ENCODE measurements at places on chromosomes 13 and 19.

DNA sequence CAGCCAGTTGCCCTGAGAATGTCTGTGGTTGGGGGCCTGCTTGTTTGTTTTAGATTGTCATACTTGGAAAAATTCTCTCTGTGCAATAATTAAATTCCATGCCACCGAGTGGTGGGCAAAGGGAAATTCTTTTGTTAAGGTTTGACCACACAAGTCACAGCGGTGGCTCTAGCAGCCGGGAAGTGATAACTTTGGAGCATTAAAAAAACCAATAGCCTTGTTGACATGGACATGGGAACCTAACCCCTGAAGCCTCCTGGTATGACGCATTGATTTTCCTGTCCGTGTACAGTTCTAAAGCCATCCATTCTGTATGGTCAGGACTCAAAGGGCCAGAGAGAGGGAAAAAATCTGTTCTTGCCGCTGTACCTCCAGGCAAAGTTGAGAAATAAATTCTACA is 384.9 kb upstream of the ZNF507 start:
- DNase-seq = no peak

DNA sequence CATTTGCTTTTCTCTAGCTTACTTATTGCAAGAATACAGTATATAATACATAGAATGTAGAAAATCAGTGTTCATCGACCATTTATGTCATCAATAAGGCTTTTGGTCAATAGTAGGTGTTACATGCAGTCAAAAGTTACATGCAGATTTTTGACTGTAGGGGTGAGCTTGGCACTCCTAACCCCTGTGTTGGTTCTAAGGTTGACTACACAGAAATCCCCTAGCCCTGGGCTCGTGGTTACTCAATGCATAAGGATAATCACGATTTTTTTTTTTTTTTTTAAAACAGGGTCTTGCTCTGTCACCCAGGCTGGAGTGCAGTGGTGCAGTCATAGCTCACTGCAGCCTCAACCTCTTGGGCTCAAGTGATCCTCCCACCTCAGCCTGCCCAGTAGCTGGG is 4.0 kb upstream of the NWD1 start:
- no peak for DNase-seq

GRCh38 chr19:46713781-46714443 is 3.0 kb downstream of the PRKD2 start:
- DNase-seq = peak; percentile 62

- no peak for DNase-seq
Observed at GRCh38 chr19:16536130-16536529, 6.1 kb downstream of the CHERP start.

GRCh38 chr13:36067746-36068381 is 63.3 kb downstream of the DCLK1 start:
- no peak for DNase-seq

DNA sequence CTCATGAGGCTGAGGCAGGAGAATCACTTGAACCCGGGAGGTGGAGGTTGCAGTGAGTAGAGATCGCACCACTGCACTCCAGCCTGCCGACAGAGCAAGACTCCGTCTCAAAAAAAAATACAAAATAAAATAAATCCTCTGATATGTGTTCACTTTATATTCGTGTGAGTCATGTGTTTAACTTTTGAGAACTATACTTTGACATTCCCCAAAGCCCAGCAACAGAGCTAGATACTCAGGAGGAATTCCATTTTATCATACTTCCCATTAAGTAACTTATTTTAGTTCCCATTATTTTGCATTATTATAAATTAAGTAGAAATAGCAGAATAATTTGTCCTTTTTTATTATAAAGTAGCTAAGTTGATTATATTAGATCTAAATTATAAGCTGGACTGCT is 3.3 kb upstream of the CHAMP1 start:
- no peak for DNase-seq

DNA sequence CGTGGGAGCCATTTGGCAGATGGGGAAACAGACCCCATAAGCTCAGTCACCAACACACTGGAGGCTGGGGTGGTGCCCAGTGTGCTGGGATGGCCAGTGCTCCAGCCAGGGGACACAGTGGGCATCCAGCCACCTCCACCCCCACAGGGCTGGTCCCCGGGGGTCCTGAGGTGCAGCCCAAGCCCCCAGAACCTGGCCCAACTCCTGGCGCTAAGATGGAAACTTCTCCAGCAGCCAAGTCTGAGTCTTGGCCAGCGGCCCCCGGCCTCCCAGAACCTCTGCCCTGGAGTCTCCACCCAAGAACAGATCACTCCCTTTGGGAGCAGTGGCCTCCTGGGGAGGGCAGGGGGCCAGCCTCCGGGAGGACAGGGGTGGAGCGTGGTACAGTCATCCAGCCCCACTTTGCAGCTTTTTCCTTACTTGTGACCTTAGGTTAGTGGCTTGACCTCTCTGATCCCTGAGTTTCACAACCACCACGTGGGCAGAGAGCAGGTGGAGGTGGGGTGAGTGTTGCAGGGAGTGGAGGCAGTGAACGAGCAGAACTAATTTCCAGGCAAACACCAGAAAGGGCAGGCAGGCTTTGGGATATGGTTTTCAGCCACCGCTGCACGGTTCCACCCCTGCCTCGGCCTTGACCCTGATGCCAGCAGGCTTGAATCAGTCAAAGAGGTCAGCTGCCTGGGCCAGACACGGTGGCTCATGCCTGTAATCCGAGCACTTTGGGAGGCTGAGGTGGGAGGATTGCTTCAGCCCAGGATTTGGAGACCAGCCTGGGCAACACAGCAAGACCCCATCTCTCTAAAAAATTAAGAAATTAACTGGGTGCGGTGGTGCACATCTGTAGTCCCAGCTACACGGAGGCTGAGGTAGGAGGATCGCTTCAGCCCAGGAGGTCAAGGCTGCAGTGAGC is 4.3 kb upstream of the NRTN start:
- DNase-seq = no peak

DNA sequence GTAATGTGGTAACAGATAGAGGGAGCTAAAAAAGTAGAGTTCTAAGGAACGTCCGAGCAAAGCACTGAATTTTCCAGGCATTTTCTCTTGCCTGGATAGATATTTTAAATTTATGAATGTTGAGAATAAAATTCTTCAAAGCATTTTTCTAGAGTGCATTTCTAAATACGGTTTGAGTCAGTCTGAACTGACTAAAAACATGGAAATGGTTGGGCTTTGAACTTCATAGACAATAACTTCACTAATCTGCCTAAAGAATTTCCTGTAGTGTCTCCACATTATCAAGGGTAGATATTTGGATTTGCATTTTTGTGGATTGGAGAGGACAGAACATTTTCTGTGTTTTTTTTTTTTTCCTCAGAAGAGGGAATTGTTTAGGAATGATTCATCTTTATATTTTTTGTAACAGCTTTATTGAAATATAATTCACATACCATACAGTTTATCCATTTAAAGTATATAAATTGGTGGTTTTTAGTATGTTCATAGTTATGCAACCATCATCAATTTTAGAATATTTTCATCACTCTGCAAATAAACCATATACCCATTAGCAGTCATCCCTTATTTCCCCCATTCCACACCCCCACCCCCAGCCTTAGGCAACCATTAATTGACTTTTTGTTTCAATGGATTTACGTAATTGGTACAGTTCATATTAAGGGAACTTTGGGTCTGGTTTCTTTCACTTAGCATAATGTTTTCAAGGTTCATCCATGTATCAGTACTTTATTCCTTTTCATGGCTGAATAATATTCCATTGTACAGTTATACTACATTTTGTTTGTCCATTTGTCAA is 20.7 kb downstream of the GARRE1 start:
- DNase-seq = no peak

DNA sequence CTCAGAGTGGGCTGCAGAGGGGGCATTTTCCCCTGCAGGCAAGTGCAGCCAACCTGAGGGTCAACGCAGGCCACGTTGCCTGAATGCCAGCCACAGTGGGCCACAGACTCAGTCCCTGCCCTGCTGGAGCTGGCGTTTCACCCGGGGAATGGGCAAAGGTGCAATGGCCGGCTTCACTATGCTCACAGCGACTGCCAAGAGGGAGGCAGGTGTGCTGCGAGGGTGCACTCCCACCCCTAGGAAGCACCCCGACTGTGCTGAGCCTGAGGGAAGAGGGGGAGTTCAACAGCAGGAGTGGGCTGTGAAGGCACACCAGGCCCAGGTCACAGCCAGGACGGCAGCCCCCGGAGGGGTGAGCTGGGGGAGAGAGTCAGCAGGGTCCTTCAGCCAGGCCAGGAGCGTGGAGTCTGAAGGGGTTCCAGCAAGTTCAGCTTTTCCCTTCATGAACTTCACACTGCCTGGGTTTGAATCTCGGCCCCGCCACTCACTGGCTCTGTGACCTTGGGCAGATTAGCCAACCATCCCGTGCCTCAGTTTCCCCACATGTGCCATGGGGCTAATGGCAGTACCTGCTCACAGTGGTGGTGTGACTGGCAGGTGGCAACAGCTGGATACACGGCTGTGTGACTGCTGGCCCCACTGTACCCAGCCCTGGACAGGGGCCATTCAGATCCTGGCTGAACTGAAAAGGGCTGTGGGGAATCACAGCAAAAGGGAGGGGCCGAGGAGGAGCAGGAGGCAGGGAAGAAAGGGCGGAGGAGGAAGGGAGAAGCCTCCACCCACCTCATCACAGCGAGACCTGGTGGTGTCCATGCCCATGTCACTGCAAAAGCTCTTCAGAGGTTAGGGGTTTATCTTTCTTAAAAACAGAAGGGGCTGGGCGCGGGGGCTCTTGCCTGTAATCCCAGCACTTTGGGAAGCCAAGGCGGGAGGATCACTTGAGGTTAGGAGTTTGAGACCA is 7.6 kb downstream of the TRAPPC6A start:
- DNase-seq = no peak

DNA sequence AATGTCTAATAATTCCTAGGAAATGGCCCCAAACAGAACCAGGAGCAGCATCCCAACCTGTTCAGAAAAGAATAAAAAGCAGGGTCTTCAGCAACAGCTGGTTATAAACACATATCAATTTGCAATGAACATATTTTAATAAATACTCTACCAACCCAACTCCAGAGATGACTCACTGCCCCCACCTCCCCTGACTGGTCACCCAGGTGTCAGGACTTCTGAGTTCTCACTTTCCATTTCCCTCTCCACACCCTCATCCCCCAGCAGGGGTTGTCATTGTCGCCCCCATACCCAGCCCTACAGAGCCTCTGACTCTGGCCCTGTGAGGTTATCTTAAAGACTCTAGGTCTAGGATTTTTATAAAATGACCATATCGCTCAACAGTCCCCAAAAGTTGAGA is 6.9 kb downstream of the SERPINE3 start:
- DNase-seq = no peak

- DNase-seq = no peak
Observed at GRCh38 chr13:84118839-84119409, 236.7 kb upstream of the SLITRK1 start.

GRCh38 chr19:7924651-7925170 is 1.2 kb downstream of the CTXN1 start:
- DNase-seq = no peak

- no peak for DNase-seq
Observed at GRCh38 chr13:47457626-47458025, 543.4 kb downstream of the SUCLA2 start.

- no peak for DNase-seq
Observed at GRCh38 chr13:78576261-78576660, 27.1 kb downstream of the POU4F1 start.

DNA sequence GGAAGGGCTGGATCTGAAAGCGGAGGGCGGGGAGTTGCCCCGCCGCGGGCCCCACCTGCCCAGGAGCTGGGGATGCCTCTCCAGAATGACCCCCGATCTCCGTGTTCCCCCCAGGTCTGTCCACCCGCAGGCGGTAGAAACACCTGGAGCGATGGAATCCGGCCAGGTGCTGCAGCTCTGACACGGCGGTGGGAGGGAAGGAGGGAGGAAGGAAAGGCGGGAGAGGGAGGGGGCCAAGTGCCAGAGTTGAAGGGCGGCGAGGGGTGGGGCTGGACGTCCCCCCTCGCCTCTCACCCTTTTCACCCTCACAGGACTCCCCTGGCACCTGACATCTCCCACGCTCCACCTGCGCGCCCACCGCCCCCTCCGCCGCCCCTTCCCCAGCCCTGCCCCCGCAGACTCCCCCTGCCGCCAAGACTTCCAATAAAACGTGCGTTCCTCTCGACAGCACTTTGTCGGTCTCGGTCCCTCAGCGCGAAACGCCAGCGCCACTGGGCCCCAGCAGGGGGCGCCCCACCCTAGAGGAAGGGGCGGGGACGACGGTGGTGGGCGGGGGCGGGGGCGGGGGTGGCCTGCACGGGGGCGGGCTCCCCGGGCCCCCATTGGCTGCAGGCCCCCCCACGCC is 337 bp upstream of the FXYD7 start:
- peak; percentile 44 for DNase-seq

DNA sequence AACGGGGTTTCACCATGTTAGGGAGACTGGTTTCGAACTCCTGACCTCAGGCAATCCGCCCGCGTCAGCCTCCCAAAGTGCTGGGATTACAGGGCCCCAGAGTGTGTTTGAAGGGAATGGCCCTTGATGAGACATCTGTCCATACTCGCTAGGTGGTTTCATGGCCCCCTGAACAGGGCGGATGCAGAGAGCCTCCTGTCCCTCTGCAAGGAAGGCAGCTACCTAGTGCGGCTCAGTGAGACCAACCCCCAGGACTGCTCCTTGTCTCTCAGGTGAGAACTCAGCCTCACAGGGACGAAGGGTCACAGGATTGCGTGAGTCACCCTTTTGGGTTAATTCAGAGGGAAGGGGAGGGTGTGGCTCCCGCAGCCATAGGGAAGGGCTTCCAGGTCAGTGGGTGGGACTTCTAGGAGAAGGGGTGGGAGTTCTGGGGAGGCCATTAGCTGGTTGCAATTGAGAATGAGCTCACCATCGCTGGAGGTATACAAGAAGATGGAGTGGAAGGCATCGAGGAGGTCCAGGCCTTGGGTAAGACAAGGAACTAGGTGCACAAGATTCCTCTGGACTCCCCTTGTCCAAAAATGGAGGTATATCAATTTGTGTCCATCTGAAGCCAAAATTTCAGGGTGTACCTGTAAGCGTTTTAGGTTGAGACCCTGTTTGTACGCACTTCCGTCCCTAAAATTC is 9.2 kb downstream of the SHD start:
- DNase-seq = no peak

DNA sequence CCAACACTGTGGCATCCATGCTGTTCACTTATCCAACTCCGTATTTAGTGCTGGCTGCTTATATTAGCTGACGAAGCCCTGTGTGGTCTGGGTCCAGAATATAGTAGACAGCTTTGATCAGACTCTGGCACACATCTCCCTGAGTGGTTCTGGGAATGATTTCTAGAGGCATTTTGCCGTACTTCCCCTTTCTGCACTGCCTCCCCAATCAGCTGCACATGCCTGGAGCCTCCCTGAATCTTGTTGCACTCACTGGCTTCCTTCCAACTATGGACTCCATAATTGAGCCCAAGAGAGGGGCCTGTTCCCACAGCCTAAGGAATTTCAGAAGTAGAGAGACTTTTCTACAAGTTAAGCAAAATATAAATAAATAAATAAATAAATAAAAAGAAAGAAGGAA is 30.4 kb upstream of the PCDH8 start:
- DNase-seq = no peak
